ENCODE measurements at places on chromosomes 5 and 9. TPM values are rescaled to one million over a fixed set of nuclear protein-coding genes. Genes with fewer than 3 reads are reported as not detected.
A peak's percentile ranks its signal among the peaks of the same experiment; 100 is the strongest.

TLE4 gene
- 85.0 TPM for total RNA-seq

GZMA gene
- total RNA-seq, result 13.8 TPM

ROPN1L gene
- not detected for total RNA-seq

SLC6A18 gene
- 0.53 TPM for total RNA-seq

IFNA13 gene
- total RNA-seq, result not detected

GRPEL2 gene
- 19.0 TPM for total RNA-seq

GARIN3 gene
- not detected for total RNA-seq

GRCh38 chr5:167140548-167141291, 1150.7 kb upstream of the WWC1 start:
- no peak overlapping the region for H3K27ac ChIP-seq
- no peaks in the 10 kb centered on the region for H3K27me3 ChIP-seq
- H3K36me3 ChIP-seq, result no peaks in the 10 kb centered on the region
- DNase-seq, result no peak
- H3K4me3 ChIP-seq, result no peak overlapping the region

DNA sequence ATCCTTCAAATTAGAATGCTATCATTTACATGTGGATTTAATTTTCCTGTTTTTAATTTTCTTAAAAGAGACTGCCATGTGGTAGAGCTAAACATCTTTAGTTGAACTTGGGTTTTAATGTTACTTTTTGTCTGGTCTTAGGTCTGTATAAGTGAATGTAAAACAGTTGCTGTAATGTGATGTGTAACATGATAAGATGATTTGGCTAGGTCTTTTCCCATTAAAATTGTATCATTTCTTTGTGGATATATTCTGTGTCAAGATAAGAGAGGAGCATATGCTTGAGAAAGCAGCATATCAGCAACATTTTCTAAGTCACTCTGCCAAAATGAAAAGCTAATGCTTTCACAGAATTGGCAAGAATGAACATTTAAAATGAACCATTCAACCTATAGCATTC, 18.5 kb downstream of the TMEM167A start:
- H3K4me3 ChIP-seq, result no peak overlapping the region
- H3K36me3 ChIP-seq, result no peaks in the 10 kb centered on the region
- no peak overlapping the region for H3K27ac ChIP-seq
- H3K4me1 ChIP-seq, result no peaks in the 10 kb centered on the region

GRCh38 chr9:105608721-105609598, 51.0 kb downstream of the FKTN start:
- H3K27me3 ChIP-seq, result no peaks in the 10 kb centered on the region
- DNase-seq, result no peak
- no peak overlapping the region for H3K27ac ChIP-seq
- peaks cover 7% of the 10 kb centered on the region for H3K36me3 ChIP-seq

DNA sequence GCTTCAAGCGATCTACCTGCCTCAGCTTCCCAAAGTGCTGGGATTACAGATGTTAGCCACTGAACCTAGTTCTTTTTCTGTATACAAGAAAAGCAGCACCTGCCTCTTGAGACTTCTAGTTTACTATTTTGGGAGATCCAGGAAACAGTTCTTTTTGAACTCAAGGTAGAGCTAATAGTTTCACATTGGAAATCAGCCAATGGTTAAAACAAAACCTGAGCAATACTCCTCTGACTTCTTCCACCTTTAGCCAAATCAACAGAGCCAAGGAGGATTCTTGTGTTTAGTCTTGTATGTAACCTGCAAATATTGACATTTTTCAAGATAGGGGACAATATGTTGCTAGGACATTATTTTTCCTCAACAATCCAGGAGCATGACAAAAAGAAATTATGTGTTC, 349.4 kb downstream of the SH3GL2 start:
- H3K36me3 ChIP-seq, result no peaks in the 10 kb centered on the region
- H3K4me3 ChIP-seq, result no peak overlapping the region
- DNase-seq, result no peak
- no peaks in the 10 kb centered on the region for H3K27me3 ChIP-seq
- no peak overlapping the region for H3K27ac ChIP-seq

DNA sequence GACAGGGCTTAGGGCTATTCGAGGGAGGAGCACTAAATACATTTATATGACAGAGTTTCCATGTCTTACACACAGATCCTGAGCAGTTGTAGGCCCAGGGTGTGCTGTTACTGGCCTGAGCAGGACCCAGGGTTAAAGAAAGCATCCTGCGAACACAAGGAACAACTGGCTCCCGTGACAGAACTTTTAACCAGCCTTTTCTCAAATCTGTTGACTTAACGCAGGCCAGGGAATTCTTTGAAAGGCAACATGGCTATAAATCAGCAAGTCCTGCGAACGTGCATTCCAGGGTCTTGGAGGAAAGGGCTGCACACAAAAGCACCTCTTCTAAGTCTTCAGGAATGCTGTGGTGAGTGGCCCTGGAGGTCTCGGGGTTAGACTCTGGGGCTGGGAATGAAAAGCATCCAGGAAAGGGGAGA, 45.2 kb upstream of the ANKRD55 start:
- no peaks in the 10 kb centered on the region for H3K4me1 ChIP-seq
- H3K36me3 ChIP-seq, result no peaks in the 10 kb centered on the region
- H3K27me3 ChIP-seq, result no peaks in the 10 kb centered on the region

DNA sequence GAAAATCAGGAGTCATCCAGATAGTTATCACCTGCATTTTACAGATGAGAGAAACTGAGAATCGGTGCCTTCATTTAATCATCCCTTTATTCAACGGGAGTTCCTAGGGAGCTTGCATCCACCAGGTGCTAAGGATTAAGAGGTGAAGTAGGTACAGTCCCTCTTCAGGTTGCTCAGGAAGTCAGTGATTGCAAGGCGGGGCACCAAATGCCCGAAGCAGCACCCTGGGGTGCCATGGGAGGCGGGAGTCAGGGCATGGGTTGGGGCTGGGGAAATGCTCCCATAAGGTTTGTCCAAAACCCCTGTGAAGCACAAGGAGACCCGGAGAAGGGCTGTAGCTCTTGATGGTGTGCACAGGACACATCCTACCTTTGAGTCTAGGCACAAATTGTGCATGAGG, 98.8 kb upstream of the KLF4 start:
- H3K27me3 ChIP-seq, result no peaks in the 10 kb centered on the region
- H3K27ac ChIP-seq, result peak overlapping the region; percentile 87
- DNase-seq, result no peak
- H3K4me3 ChIP-seq, result no peak overlapping the region

DNA sequence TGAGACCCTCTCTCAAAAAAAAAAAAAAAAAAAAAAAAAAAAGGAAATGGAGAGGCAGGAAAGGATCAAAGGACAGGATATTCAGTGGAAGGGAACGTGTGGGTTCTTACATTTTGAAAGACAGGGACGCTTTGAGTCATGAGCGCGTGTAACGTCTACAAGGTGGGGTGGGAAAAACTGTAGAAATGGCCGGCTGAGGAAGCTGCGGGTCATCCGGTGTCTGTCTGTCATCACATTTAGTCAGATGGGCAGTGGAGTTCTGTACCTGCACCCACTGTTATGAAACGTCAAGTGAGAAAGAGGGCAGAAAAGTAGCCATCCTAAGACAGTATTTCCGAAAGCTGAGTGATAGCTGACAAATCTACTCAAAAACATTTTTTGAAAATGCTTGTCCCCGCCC, 159.8 kb downstream of the SMARCA2 start:
- DNase-seq, result no peak
- no peaks in the 10 kb centered on the region for H3K36me3 ChIP-seq
- H3K27me3 ChIP-seq, result no peaks in the 10 kb centered on the region

DNA sequence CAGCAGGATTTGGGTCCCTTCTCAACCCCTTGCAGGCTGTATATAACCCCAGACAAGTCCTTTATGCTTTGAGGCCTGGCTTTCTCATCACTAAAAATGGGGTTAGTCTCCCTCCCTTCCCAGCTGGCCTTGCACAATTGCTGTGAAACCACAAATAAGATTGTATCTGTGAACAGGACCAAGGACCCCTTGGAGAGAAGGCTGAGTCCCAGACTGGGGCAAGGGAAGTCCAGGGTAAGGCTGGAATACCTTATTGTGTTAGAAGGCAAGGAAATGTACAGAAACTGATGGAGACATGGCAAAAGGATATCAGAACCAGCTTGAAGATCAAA, 11.4 kb downstream of the MACROH2A1 start:
- H3K4me3 ChIP-seq, result no peak overlapping the region
- no peak for DNase-seq
- no peaks in the 10 kb centered on the region for H3K36me3 ChIP-seq
- no peaks in the 10 kb centered on the region for H3K27me3 ChIP-seq
- H3K27ac ChIP-seq, result peak overlapping the region; percentile 76

DNA sequence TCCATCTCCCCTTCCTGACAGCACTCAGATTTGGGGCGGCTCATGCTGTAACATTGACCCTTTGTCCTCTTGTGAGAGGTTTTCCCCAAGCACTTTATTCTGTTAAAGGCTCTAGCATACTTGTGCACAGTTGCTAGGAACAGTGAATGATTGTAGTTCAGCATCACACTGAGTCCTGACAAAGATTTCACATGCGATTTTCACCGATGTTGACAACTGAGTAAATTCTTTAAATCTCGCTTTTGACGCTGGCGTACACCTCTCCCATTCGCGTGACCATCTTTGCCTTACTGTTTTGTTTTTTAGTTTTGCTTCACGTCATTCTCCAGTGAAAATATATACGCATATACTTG, 780 bp downstream of the CDC37L1 start:
- H3K4me1 ChIP-seq, result peaks cover 11% of the 10 kb centered on the region
- H3K36me3 ChIP-seq, result peaks cover 2% of the 10 kb centered on the region
- no peaks in the 10 kb centered on the region for H3K27me3 ChIP-seq
- H3K4me3 ChIP-seq, result peak overlapping the region; percentile 77
- DNase-seq, result no peak

- no peak overlapping the region for H3K27ac ChIP-seq
- H3K4me3 ChIP-seq, result no peak overlapping the region
- no peaks in the 10 kb centered on the region for H3K36me3 ChIP-seq
These were observed 6.1 kb downstream of the REEP2 start for GRCh38 chr5:138444774-138445546.

DNA sequence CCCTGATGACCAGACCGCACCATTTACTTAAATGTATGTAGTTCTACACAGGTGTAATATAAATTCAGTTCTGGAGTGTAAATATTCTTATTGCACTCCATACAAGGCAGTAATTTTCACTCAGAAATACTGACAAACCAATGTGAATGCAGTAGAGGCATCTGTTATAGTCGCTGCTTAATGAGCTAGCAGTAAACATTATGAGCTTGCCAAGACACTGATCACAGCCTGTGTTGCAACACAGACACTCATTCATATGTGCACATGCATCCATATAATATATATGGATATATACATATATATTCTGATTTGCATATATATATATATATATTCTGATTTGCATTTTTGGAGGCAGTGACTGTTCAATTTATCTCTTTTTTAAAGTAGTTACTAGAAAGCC, 435.1 kb upstream of the ST8SIA4 start:
- no peak overlapping the region for H3K27ac ChIP-seq
- no peaks in the 10 kb centered on the region for H3K27me3 ChIP-seq
- H3K36me3 ChIP-seq, result no peaks in the 10 kb centered on the region
- H3K4me1 ChIP-seq, result no peaks in the 10 kb centered on the region
- DNase-seq, result no peak

GRCh38 chr5:2131196-2131595, 248.5 kb upstream of the IRX4 start:
- no peak overlapping the region for H3K4me3 ChIP-seq
- DNase-seq, result no peak
- no peaks in the 10 kb centered on the region for H3K27me3 ChIP-seq

GRCh38 chr9:77917800-77918199, 113.8 kb downstream of the GNAQ start:
- DNase-seq, result no peak
- no peaks in the 10 kb centered on the region for H3K36me3 ChIP-seq
- no peaks in the 10 kb centered on the region for H3K27me3 ChIP-seq
- no peaks in the 10 kb centered on the region for H3K4me1 ChIP-seq

DNA sequence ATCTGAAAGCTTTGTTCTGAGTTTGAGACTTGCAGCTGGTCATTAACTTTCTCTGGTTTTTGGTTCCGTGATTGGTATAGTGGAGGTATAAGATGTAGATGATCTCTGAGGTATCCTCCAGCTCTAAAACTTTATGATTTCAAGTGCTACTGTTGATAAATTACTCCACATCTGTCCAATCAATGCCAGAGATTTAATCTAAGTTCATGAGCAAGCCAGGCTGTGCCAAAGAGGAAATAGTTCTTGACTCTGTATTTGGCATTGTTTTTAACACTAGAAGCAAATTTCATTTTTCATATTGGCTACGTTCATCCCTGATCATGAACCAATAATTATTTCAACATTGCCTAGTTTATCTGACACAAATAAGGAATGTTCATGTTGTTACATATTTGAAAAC, 28.5 kb upstream of the CHD1 start:
- H3K4me1 ChIP-seq, result no peaks in the 10 kb centered on the region
- DNase-seq, result no peak
- H3K4me3 ChIP-seq, result no peak overlapping the region
- no peaks in the 10 kb centered on the region for H3K27me3 ChIP-seq

DNA sequence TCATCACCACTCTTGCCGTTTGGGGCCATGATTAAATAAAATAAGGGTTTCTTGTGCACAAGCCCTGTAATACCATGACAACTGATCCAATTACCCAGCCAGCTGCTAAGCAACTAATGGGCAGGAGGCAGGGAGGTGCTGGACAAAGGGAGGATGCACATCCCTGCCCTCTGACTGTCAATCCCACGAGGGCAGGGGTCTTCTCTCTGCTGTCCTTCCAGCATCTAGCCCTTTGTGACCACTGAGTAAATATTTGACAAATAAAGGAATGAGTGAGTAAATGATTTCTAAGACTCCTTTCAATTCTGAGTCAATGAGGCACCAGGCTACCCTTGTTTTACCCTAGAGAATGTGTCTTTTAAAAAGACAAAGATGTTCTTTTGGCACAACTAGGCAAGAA, 247.1 kb downstream of the SYK start:
- H3K27me3 ChIP-seq, result no peaks in the 10 kb centered on the region
- no peaks in the 10 kb centered on the region for H3K36me3 ChIP-seq
- no peak overlapping the region for H3K4me3 ChIP-seq
- no peaks in the 10 kb centered on the region for H3K4me1 ChIP-seq

GRCh38 chr9:17795744-17796143, 216.9 kb downstream of the SH3GL2 start:
- H3K27me3 ChIP-seq, result no peaks in the 10 kb centered on the region
- H3K4me3 ChIP-seq, result no peak overlapping the region
- H3K36me3 ChIP-seq, result no peaks in the 10 kb centered on the region
- H3K27ac ChIP-seq, result no peak overlapping the region

GRCh38 chr5:164237486-164237885, 732.1 kb downstream of the MAT2B start:
- no peaks in the 10 kb centered on the region for H3K27me3 ChIP-seq
- H3K4me3 ChIP-seq, result no peak overlapping the region
- H3K4me1 ChIP-seq, result no peaks in the 10 kb centered on the region
- no peak for DNase-seq
- no peaks in the 10 kb centered on the region for H3K36me3 ChIP-seq
- H3K27ac ChIP-seq, result no peak overlapping the region

GRCh38 chr5:176559683-176560082, 10.5 kb downstream of the CDHR2 start:
- no peak for DNase-seq
- no peak overlapping the region for H3K27ac ChIP-seq
- peaks cover 3% of the 10 kb centered on the region for H3K4me1 ChIP-seq

DNA sequence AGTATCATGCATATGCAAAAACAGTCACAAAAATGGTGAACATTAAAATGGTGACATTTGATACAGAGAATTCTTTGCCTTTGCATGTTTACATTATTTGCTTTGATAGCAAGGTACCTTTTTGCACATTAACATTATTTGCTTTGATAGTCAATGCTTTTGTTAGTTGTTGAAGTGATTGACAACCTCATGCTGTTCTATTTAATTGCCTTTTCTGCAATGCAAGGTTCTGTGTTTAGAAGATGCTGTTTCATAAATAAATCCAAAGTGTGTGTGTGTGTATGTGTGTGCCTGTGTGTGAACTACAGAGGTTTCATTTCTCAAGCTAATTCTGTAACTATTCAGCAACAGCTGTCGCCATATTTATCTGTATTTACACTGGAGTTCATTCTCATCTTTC, 668.7 kb downstream of the NR2F1-AS1 start:
- no peaks in the 10 kb centered on the region for H3K27me3 ChIP-seq
- no peak overlapping the region for H3K4me3 ChIP-seq
- DNase-seq, result no peak
- no peaks in the 10 kb centered on the region for H3K4me1 ChIP-seq
